ENCODE measurements at places on chromosomes 2 and 18.

DNA sequence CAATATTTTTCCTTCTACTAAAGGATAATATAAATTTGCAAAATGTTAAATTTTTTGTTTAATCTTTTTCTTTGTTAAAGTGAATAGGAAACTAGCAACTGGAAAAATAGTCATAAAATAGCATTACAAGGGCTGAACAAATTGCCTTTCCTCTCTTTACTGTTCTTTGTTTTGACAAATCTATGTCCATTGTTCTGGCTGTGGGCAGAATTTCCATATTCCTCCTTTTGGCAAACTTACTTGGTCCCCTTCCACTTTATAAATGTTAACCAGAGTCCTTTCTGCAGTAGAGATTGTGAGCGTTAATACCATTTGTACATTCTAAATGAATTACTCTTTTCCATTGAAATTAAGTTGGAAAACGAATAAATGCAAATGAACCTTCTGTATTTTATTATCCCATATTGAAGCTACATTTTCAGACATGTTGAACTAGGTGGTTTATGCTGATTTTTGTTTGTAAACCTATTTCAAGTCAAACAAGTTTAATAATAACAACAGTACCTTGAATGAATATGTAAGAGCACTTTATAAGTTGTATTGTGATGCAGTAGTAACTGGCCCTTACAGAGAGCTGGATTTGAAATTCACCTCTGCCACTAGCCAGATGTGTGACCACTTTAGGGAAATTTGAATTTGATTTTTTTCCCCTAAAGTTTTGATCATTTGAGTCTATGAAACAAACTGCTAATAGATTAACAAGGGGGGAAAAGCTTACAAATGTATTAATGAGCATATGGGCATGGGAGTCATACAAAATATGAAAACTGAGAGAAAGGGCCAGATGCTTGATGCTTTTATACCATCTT lies 3.3 kb downstream of the RNF125 start:
- ATAC-seq, result no peak

- ATAC-seq, result no peak
Measured at GRCh38 chr2:86025229-86025820, 80.4 kb downstream of the POLR1A start.

DNA sequence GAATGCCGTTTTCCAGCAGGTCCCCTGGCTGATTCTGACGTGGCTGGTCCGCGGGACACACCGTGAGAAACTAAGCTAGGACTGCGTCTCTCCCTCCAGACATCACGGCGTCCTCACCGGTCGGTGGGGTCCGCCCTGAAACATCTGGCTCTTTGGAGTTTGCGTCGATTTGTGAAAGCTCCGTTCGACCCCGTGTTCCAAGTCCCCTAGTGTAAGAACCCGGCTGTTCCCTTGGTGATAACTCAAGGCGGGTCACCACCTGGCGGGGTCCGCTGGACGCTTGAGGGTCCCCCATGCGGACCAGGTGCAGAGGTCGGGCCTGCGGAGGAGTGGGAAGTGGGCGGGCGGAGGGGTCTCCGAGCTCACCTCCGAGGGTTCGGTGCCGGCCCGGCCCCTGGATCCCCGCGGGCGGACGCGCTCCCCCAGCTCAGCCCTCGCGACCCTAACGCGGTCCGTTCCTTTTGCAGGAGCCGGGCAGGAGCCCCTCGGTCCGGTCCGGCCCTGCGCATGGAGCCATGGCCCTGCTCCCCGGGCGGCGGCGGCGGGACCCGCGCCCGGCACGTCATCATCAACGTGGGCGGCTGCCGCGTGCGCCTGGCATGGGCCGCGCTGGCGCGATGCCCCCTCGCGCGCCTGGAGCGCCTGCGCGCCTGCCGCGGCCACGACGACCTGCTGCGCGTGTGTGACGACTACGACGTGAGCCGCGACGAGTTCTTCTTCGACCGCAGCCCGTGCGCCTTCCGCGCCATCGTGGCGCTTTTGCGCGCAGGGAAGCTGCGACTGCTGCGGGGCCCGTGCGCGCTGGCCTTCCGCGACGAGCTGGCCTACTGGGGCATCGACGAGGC lies 65.6 kb downstream of the KCNG2 start:
- ATAC-seq, result no peak

GRCh38 chr2:19195661-19196060 lies 162.8 kb downstream of the OSR1 start:
- no peak for ATAC-seq

- no peak for ATAC-seq
Measured at GRCh38 chr2:219304223-219304622, 5.0 kb downstream of the PTPRN start.

- ATAC-seq, result no peak
Measured at GRCh38 chr2:130251873-130252620, 53.8 kb upstream of the TUBA3E start.

- ATAC-seq, result no peak
Measured at GRCh38 chr2:147862859-147863516, 18.2 kb downstream of the ACVR2A start.

- ATAC-seq, result no peak
Measured at GRCh38 chr2:109316091-109316490, 187.1 kb downstream of the SH3RF3 start.

GRCh38 chr2:584863-585823 lies 92.1 kb downstream of the TMEM18 start:
- no peak for ATAC-seq

GRCh38 chr2:205441524-205441923 lies 240.8 kb upstream of the NRP2 start:
- no peak for ATAC-seq

DNA sequence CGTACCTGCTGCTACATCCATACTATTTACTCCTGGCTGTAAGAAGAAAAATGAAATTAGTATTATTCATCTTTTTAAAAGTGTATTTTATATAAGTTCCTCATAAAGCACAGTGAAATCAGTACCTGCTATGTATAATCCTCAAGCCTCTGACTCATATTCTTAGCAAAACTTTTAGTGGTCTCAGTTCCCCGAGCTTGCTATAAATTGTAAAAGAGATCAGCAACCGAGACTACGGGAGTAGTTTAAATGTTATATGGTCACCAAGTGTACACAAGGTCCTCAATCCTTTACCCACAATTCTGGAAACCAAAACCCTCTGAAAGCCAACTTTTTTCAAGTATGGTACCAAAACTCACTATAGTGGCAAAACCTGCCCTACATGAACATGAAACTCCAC lies 24.2 kb downstream of the PRPF40A start:
- ATAC-seq, result no peak

DNA sequence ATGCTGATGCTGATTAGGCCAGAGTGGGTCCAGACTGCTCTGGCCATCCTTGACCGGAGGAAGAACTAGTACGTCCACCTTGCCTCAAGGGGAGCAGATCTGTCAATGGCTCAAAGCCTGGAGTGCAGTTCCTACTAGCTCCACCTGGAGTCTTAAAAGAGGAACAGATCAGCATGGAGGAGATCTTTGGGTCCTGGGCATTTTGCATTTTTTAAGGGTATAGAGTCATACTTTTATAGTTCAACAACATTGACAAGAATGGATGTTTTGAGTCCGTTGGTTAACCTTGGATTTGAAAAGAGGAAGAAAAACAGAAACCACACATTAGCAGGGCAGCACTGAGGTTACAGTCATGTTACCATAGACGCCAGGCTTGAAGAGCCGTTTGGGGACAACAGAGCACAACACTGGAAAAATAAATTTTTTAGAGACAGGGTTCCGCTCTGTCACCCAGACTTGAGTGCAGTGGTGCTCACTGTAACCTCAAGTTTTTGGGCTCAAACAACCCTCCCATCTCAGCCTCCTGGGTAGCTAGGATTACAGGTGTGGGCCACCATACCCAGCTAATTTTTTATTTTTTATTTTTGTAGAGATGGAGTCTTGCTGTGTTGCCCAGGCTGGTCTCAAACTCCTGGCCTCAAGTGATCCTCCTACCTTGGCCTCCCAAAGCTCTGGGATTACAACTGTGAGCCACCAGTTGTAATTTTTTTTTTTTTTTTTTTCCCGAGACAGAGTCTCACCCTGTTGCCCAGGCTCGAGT lies 78.5 kb downstream of the PRKCE start:
- ATAC-seq, result no peak

GRCh38 chr18:58525928-58526424 lies 102.9 kb downstream of the ALPK2 start:
- no peak for ATAC-seq

DNA sequence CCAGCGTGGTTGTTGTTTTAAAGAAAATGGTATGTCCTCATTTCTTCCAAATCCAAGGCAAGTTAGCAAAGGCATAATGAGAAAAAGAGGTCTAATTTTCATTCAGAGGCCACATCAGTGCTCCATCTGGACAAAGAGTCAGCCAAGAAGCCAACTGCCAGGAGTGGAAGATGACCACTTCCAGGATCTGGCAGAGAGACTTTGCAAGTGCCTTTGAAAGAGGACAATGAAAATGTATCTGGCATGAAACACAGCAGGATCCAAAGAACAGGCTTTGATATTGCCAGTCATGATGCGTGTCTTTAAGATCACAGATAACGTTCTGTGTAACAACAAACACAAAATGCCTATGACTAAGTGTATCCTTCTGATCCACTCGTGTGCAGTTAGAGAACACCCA lies 82.8 kb downstream of the AFF3 start:
- no peak for ATAC-seq

- no peak for ATAC-seq
Measured at GRCh38 chr2:232761301-232761907, 15.0 kb downstream of the KCNJ13 start.

DNA sequence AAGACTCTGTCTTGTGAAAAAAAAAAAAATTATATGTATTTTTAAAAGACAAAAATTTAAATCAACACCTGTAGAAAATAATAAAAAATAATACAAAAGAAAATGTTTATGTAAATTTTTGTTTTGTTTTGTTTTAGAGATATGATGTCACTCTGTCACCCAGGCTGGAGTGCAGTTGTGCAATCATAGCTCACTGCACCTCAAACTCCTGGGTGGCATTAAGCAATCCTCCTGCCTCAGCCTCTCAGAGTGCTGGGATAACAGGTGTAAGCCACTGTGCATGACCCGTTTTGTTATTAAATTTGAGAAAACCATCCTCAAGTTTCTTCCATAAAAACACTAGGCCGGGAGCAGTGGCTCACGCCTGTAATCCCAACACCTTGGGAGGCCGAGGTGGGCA lies 56.2 kb upstream of the B3GNT7 start:
- no peak for ATAC-seq

DNA sequence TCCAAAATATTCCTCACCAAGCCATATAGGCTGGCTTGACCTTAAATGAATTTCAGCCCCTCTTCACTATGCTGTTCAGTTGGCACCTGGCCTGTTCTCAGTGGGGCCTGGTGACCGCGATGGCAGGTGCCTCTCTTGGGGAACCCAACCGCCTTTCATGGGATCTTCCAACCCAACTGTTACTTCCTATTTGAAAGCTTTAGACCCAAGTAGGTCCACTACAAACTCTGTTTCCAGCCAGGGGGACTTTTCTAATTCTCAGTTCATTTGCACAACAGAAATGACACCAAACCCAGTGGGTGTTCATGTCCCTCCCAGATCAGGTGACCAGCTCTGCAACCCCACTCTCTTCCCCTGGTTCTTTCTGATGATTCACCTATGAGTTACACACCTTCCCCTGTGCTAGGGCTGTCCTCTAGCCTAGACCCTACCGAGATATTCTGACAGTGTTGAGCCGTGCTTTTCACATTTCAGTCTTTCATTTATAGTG lies 35.6 kb upstream of the NDUFV2 start:
- ATAC-seq, result no peak

GRCh38 chr18:25284861-25285550 lies 67.0 kb downstream of the ZNF521 start:
- peak; percentile 53 for ATAC-seq

DNA sequence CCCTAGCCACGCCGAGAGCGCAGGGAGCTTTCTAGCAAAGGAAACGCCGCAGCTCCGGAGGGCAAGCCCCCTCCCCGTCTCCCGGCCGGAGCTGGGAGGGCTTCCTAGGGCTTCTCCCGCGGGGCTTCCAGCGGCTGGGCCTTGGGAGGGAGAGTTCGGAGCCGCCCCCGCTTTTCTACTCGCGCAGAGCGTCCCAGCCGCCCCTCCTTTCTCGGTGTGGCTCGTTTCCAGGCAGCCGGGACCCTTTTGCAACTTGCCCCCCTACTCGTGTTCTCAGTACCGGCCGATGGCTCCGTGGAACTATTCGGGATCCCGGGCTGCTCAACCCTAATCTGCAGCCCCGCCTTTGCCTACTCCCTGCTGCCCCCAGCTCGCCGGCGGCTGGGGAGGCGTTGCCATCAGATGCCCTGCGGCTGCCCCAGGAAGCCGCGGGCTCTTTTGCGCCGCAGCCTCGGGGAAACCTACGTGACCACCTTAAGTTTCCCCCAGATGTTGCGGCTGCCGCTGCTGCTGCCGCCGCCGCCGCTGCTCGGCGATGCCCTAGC lies 1.5 kb upstream of the NR4A2 start:
- ATAC-seq, result peak; percentile 45

- no peak for ATAC-seq
Measured at GRCh38 chr2:105854972-105855371, 110.3 kb downstream of the NCK2 start.

DNA sequence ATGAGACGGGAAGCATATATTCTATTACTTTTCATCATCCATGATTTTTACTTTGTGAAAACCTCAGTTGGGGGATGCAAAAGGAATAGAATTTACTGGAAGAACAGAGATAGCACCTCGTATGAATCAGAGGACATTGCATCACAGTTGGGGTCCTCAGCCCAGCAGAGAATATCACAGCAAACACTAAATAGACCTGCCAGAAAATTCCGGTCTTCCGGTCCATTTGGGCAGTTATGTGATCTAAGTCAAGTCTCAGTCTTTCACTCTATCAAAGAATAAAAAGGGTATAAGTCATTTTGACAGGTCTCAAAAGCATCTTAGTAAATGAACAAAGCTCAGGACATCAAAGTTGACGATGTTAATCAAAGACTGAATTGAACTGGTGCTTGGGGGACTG lies 1100.6 kb downstream of the DPP10 start:
- ATAC-seq, result no peak

GRCh38 chr2:73291461-73292315 lies 1.7 kb downstream of the EGR4 start:
- peak; percentile 13 for ATAC-seq

DNA sequence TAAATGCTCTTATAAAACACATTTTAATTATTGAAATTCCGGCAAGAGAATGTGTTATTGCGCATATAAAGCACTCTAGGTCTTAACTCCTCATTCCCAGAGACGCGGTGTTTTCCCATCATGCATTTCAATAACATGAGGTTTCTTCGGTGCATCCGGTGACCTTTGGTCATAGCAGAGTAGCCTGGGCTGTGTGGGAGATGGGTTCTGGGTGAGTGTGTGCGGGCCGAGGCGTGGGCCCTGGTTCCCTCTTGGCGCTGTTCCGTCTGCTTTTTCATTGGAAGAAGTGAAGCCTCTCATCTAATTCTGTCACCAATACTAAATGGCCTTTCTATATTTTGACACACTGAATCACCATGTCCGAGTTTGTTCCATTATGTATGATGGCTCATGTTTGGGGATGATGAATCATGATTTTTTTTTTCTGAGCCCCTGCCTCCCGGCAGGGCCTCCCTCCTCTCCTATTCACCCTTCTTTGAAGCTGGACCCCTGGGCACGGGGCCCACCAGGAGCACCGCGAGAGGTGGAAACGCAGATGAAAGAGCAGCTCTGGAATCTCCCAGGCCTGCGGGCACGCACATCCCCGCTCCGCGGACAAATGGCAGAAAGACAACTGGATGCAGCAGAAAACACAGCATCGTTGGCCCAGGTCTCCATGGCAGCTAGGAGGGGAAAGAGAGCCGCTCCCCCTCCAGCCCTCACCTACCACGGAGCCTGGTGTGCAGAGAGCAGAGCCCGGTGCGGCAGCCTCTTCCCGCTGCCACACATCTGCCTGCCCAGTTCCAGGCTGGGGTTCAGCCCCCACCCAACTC lies 85.8 kb upstream of the HPCAL1 start:
- no peak for ATAC-seq
